Breast epithelium (tissue), 4 donors: ENCODE measurements at places on chromosomes 1 and 21. TPM values are rescaled to one million over a fixed set of nuclear protein-coding genes. Genes with fewer than 3 reads are reported as not detected.

DNA sequence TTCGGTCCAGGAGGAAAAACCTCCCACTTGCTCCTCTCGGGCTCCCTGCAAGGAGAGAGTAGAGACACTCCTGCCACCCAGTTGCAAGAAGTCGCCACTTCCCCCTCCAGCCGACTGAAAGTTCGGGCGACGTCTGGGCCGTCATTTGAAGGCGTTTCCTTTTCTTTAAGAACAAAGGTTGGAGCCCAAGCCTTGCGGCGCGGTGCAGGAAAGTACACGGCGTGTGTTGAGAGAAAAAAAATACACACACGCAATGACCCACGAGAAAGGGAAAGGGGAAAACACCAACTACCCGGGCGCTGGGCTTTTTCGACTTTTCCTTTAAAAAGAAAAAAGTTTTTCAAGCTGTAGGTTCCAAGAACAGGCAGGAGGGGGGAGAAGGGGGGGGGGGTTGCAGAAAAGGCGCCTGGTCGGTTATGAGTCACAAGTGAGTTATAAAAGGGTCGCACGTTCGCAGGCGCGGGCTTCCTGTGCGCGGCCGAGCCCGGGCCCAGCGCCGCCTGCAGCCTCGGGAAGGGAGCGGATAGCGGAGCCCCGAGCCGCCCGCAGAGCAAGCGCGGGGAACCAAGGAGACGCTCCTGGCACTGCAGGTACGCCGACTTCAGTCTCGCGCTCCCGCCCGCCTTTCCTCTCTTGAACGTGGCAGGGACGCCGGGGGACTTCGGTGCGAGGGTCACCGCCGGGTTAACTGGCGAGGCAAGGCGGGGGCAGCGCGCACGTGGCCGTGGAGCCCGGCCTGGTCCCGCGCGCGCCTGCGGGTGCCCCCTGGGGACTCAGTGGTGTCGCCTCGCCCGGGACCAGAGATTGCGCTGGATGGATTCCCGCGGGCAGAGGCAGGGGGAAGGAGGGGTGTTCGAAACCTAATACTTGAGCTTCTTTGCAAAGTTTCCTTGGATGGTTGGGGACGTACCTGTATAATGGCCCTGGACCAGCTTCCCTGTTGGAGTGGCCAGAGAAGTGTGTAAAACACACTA is 45.3 kb downstream of the MRPL39 start:
- peaks cover 3% of the 10 kb centered on the region for H3K36me3 ChIP-seq
- DNase-seq = no peak
- H3K27ac ChIP-seq = peak overlapping the region; percentile 19
- peak overlapping the region; percentile 50 for H3K4me3 ChIP-seq
- H3K27me3 ChIP-seq = no peaks in the 10 kb centered on the region
- H3K4me1 ChIP-seq = no peaks in the 10 kb centered on the region

- H3K4me3 ChIP-seq = no peak overlapping the region
- no peaks in the 10 kb centered on the region for H3K4me1 ChIP-seq
- H3K27ac ChIP-seq = no peak overlapping the region
- DNase-seq = no peak
- no peaks in the 10 kb centered on the region for H3K27me3 ChIP-seq
These were observed 17.3 kb upstream of the FMO2 start for GRCh38 chr1:171167785-171168184.

- H3K27ac ChIP-seq = peak overlapping the region; percentile 19
- H3K4me1 ChIP-seq = no peaks in the 10 kb centered on the region
- no peaks in the 10 kb centered on the region for H3K36me3 ChIP-seq
- H3K4me3 ChIP-seq = no peak overlapping the region
These were observed 132.0 kb downstream of the C1orf21 start for GRCh38 chr1:184518736-184519357.

- DNase-seq = no peak
- H3K36me3 ChIP-seq = no peaks in the 10 kb centered on the region
- H3K27me3 ChIP-seq = no peaks in the 10 kb centered on the region
- H3K27ac ChIP-seq = no peak overlapping the region
These were observed 1.8 kb upstream of the DUSP12 start for GRCh38 chr1:161747801-161748200.

DNA sequence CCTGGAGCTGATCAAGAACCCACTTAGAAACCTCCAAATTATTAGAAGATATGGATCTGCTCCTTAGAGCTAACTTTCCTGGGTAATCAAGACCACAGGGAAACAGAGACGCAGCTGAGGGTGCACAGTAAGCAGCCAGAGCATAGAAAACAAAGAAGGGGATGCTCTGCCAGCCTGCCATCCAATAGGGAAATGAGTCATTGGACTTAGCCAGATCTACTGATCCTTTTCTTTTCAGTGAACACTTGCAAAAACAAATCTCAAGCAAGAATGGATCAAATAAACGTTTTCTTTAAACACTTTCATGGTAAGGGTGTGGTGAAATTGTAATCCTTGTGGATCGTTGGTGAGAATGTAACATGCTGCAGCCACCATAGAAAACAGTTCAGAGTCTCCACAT is 474.0 kb downstream of the LTN1 start:
- no peaks in the 10 kb centered on the region for H3K4me1 ChIP-seq
- H3K27me3 ChIP-seq = no peaks in the 10 kb centered on the region
- no peaks in the 10 kb centered on the region for H3K36me3 ChIP-seq
- DNase-seq = no peak

DNA sequence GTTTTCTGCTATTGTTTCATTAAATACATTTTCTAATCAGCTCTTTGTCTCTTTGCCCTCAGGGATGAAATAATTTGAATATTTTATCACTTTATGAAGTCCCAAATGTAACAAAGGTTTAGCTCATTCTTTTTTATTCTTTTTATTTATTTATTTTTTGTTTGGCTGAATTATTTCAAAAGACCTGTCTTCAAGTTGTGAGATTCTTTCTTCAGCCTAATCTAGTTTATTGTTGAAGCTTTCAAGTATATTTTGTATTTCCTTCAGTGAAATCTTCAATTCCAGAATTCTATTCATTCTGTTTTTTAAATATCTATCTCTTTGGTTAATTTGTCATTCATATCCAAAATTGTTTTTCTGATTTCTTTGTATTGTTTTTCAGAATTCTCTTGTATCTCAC is 10.8 kb downstream of the LY9 start:
- H3K4me1 ChIP-seq = no peaks in the 10 kb centered on the region
- H3K4me3 ChIP-seq = no peak overlapping the region
- H3K36me3 ChIP-seq = no peaks in the 10 kb centered on the region
- no peak overlapping the region for H3K27ac ChIP-seq

DNA sequence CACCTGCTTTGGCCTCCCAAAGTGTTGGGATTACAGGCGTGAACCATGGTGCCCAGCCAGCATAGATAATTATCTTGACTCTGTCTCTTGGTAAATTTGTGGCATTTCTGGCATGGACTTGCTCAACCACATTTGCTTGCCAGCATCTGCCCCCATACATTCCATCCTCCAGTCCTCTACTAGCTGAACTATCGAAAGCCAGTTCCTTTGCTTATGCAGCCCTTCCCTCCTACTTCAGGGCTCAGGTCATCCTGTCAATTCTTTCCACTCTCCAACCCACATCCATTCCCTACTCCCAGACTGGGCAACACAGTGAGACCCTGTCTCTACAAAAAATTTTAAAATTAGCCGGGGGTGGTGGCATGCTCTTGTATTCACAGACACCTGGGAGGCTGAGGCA is 13.0 kb upstream of the UQCRHL start:
- no peaks in the 10 kb centered on the region for H3K27me3 ChIP-seq
- H3K36me3 ChIP-seq = no peaks in the 10 kb centered on the region
- no peak overlapping the region for H3K27ac ChIP-seq
- peaks cover 3% of the 10 kb centered on the region for H3K4me1 ChIP-seq
- peak; percentile 71 for DNase-seq

DNA sequence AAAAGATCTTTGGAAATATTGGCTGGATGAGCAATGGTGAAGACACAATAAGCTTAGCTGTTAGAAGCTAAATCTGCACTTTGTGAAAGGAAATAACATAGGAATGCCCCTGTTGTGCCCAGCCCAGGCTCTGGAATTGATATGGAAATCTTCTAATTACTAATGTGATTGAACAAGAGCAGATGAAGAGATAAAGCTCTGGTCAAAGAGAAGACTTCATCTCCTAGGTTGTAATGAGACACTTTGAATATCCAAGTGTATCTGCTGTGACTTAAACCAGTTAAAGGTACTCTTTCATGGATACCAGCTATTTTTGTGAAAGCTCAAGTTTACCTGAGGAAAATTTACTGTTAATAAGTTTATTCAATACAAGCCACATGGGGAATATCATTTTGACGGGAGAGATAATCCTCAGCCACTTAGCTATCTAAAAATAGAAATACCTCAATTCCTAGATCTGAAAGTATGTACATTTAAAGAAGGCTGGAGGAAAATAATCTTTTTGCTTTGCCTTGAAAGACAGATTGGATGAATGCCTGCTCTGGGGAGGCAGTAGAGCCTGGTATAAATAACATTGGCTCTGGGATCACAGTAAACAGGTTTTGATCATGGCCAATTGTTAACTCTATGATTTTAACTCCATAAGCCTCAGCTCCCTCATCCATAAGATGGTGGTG is 494.0 kb upstream of the B3GALT2 start:
- H3K36me3 ChIP-seq = no peaks in the 10 kb centered on the region
- H3K27ac ChIP-seq = no peak overlapping the region
- H3K4me3 ChIP-seq = no peak overlapping the region
- no peaks in the 10 kb centered on the region for H3K27me3 ChIP-seq
- no peak for DNase-seq

- no peak overlapping the region for H3K4me3 ChIP-seq
- H3K27me3 ChIP-seq = no peaks in the 10 kb centered on the region
- H3K4me1 ChIP-seq = no peaks in the 10 kb centered on the region
- H3K27ac ChIP-seq = no peak overlapping the region
These were observed 21.8 kb downstream of the DIP2A start for GRCh38 chr21:46480466-46480865.

DNA sequence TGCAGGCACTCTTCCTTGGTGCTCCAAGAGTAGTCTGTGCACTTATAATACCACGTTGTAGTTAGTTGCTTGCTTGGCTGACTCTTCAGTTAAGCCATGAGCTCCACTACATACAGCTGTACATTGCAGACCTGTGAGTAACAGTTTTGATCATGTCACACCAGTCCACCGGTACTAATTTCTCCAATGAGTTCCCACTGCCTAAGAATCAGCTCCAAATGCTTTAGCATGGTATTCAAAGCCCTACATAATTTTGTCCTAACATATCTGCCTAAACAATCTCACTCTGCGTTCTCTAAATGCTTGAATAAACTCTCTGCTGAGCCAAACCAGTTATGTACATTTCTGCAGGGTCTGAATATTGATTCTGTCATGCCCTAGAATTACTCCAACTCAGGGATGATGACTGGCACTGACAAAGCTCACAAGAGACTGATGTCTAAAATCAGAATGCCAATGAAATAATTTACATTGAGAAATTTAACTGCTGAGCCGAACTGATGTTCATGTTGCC is 200.7 kb downstream of the LHX8 start:
- H3K27me3 ChIP-seq = no peaks in the 10 kb centered on the region
- H3K4me1 ChIP-seq = no peaks in the 10 kb centered on the region
- H3K4me3 ChIP-seq = no peak overlapping the region
- no peak overlapping the region for H3K27ac ChIP-seq
- H3K36me3 ChIP-seq = no peaks in the 10 kb centered on the region

- H3K27ac ChIP-seq = no peak overlapping the region
- no peak overlapping the region for H3K4me3 ChIP-seq
- no peaks in the 10 kb centered on the region for H3K4me1 ChIP-seq
- no peaks in the 10 kb centered on the region for H3K36me3 ChIP-seq
These were observed 15.7 kb upstream of the RASSF5 start for GRCh38 chr1:206491616-206492015.

- H3K4me1 ChIP-seq = no peaks in the 10 kb centered on the region
- no peaks in the 10 kb centered on the region for H3K36me3 ChIP-seq
- H3K27me3 ChIP-seq = no peaks in the 10 kb centered on the region
These were observed 8.8 kb upstream of the FGR start for GRCh38 chr1:27643600-27644368.

- H3K4me3 ChIP-seq = peak overlapping the region; percentile 7
- peak overlapping the region; percentile 23 for H3K27ac ChIP-seq
- no peak for DNase-seq
- H3K36me3 ChIP-seq = no peaks in the 10 kb centered on the region
- no peaks in the 10 kb centered on the region for H3K4me1 ChIP-seq
These were observed 11.2 kb upstream of the HMGCS2 start for GRCh38 chr1:119779869-119780356.

DNA sequence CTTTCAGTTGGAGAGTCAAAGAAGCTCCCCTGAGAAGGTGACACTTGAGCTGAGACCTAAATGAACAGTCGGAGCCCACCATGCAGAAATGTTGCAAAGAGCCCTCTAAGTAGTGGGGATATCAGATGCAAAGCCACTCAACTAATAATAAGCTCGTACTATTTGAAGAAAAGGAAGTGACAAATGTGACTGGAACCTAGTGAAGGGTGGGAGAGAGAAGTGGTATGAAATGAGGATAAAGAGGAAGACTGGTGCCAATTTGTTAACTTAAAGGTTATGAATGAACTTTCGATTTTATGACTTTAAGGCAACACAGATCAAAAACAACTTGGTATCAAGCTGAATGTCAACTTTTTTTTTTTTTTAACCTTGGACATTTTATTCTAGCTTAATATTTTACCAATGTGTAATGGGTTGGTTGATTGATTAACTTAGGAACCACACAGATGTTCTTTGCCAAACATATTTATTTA is 14.7 kb downstream of the LYPLAL1 start:
- H3K27me3 ChIP-seq = no peaks in the 10 kb centered on the region
- H3K4me1 ChIP-seq = no peaks in the 10 kb centered on the region

DNA sequence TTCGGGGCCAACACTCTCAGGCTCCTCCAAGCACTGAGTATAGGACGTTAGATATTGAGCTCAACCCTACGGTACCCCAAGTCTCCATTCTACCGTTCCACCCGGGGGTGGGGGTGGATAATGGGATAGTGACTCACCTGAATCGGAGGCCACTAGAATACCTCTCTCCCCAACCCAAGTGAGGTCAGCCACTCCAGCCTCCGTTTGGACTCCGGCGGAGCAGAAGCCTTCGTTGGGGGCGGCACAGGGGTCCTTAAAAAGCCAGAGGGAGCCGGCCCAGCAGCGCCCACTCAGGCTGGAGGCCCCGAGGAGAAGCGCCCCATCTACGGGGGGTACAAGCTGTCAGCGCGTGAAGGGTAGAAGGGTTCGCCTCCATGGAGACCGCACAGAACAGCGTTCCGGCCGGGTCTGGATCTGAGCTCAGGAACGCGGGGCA is 556 bp downstream of the WDR77 start:
- H3K4me1 ChIP-seq = no peaks in the 10 kb centered on the region
- no peaks in the 10 kb centered on the region for H3K36me3 ChIP-seq
- peak overlapping the region; percentile 90 for H3K27ac ChIP-seq
- H3K27me3 ChIP-seq = no peaks in the 10 kb centered on the region
- no peak for DNase-seq

GRCh38 chr1:15953791-15954241 is 22.1 kb downstream of the ZBTB17 start:
- H3K27me3 ChIP-seq = no peaks in the 10 kb centered on the region
- H3K4me3 ChIP-seq = no peak overlapping the region
- DNase-seq = no peak
- peaks cover 19% of the 10 kb centered on the region for H3K4me1 ChIP-seq
- no peak overlapping the region for H3K27ac ChIP-seq
- H3K36me3 ChIP-seq = no peaks in the 10 kb centered on the region

The FCAMR gene
- not detected for total RNA-seq

The FCRL2 gene
- total RNA-seq = 0.59 TPM

The TLR5 gene
- 33.5 TPM for total RNA-seq

The SH3D21 gene
- total RNA-seq = 18.7 TPM

The SLC16A4 gene
- total RNA-seq = 14.4 TPM

The SLAMF8 gene
- 15.4 TPM for total RNA-seq

The CD5L gene
- not detected for total RNA-seq

The XCL2 gene
- 1.9 TPM for total RNA-seq

The CLEC20A gene
- not detected for total RNA-seq

The CLCNKA gene
- 0.73 TPM for total RNA-seq

The URB2 gene
- 12.7 TPM for total RNA-seq
